ENCODE measurements at places on chromosomes 6 and 20.

- no peak for DNase-seq
Observed at GRCh38 chr6:73503027-73503772, 17.6 kb downstream of the EEF1A1 start.

- no peak for DNase-seq
Observed at GRCh38 chr6:13553646-13554045, 20.8 kb upstream of the SIRT5 start.

GRCh38 chr6:57252975-57253374 is 30.9 kb upstream of the RAB23 start:
- no peak for DNase-seq

GRCh38 chr6:551829-552350 is 105.0 kb downstream of the HUS1B start:
- DNase-seq, result no peak

GRCh38 chr6:80380566-80380965 is 274.1 kb downstream of the BCKDHB start:
- no peak for DNase-seq

- no peak for DNase-seq
Observed at GRCh38 chr6:38498805-38499445, 140.8 kb downstream of the BTBD9 start.

DNA sequence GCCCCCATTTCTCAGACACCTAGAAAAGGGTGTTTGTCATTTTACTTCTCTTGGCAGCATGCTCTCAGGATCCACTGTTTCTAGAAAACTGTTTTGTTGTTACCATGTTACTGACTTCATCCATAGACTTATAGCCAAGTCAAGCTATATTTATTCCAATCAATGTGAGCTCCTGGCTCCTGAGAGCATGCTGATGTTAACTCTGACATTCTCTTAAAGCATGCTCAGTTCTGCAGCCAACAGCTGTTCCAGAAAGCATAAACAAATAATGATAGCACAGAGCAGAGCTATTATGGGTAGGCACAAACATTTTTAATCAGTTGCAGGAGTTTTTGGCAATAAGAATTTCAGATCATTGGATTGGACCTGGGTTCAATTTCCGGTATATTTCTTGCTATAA is 92.4 kb upstream of the CEP85L start:
- no peak for DNase-seq

- no peak for DNase-seq
Observed at GRCh38 chr6:41667195-41667594, 28.9 kb downstream of the MDFI start.

- no peak for DNase-seq
Observed at GRCh38 chr6:140779341-140779740, 1353.4 kb upstream of the GJE1 start.

All from stimulated activated CD4-positive, alpha-beta T cell treated with anti-CD3 and anti-CD28 coated beads, TNF-alpha, amount 100 ng/mL, for 1 hour (primary cell).